ENCODE measurements at places on chromosomes 6 and 20. TPM values are rescaled to one million over a fixed set of nuclear protein-coding genes. Genes with fewer than 3 reads are reported as not detected.

MICA gene
- total RNA-seq = 0.17 TPM

BHLHE23 gene
- not detected for total RNA-seq

RGS19 gene
- 7.7 TPM for total RNA-seq

LPA gene
- total RNA-seq = not detected

SNRPB2 gene
- total RNA-seq = 37.5 TPM

GUCA1A gene
- total RNA-seq = not detected

- DNase-seq = no peak
- H3K4me1 ChIP-seq = no peaks in the 10 kb centered on the region
- H3K36me3 ChIP-seq = no peaks in the 10 kb centered on the region
- no peak overlapping the region for H3K4me3 ChIP-seq
Measured at GRCh38 chr6:144737998-144738397, 452.9 kb downstream of the UTRN start.

- H3K4me1 ChIP-seq = peaks cover 16% of the 10 kb centered on the region
- no peak overlapping the region for H3K4me3 ChIP-seq
- no peaks in the 10 kb centered on the region for H3K36me3 ChIP-seq
- peak overlapping the region; percentile 66 for H3K27ac ChIP-seq
- peak; percentile 79 for DNase-seq
- H3K27me3 ChIP-seq = no peaks in the 10 kb centered on the region
Measured at GRCh38 chr6:25006565-25007001, 70.8 kb upstream of the RIPOR2 start.

DNA sequence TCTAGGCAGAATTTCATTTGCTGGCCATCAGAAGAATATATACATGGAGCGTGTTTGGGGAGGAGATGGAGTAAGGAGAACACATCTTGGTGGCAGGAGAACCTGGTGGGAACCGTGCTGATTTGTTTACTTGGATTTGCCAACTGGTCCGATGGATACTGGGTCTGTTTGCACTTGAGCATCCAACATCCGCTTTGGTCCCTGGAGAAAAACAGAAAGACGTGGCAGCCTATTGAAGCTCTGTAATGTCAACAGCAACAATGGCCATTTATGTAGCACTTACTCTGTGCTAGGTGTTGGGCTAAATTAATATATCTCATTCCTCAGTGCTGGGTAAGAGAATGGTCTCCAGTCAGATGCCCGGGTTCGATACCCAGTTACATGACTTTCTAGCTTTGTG, 125.6 kb downstream of the BCAS1 start:
- H3K4me3 ChIP-seq = no peak overlapping the region
- no peaks in the 10 kb centered on the region for H3K36me3 ChIP-seq
- H3K27ac ChIP-seq = no peak overlapping the region
- no peak for DNase-seq

DNA sequence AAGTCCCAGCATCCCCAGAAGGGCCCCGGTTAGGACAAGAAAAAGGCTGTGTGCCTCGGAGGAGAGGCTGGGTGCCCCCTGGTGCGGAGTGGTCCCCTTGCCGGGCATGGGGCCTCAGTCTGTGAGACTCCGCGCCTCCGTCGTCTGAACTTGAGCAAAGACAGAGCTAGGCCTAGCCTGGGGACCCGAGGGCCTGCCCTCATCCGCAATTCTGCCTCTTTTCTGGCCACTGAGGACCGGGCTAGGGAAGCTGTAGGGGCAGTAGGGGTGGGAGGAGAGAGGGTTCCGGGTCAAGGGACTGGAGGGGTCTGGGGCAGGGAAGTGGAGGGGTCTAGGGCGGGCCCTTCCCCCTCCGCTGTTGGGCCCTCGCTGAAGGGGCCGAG, 550 bp upstream of the HSPA12B start:
- H3K4me3 ChIP-seq = no peak overlapping the region
- H3K27ac ChIP-seq = peak overlapping the region; percentile 53
- H3K27me3 ChIP-seq = peaks cover 5% of the 10 kb centered on the region
- no peaks in the 10 kb centered on the region for H3K4me1 ChIP-seq

- no peaks in the 10 kb centered on the region for H3K36me3 ChIP-seq
- H3K4me1 ChIP-seq = peaks cover 15% of the 10 kb centered on the region
- DNase-seq = peak; percentile 90
- peak overlapping the region; percentile 76 for H3K4me3 ChIP-seq
- H3K27me3 ChIP-seq = no peaks in the 10 kb centered on the region
- peak overlapping the region; percentile 97 for H3K27ac ChIP-seq
Measured at GRCh38 chr6:13574149-13574570, 241 bp upstream of the SIRT5 start.

DNA sequence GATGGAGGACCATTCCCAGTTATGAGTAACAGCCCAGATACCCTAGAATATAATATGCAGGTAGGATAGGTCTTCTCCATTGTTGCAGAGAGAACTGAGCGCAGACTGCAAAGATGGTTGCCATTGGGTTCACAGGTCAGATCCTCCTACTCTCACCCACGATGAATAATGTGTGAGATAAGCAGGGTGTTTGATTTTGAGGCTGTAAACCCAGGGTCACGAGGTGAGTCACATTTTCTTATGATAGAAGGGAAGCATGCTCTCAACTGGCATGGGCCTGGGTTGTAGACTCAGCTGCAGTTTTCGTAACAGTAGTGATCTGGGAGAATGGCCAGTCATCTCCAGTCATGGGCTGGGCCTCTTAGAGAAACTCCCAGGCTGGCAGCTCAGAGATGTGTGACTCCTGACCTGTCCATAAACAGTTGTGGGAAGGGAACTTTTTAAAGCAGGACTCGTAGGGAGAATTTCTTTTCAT, 74.2 kb downstream of the CD164 start:
- H3K36me3 ChIP-seq = no peaks in the 10 kb centered on the region
- peak overlapping the region; percentile 74 for H3K27ac ChIP-seq
- DNase-seq = peak; percentile 80

GRCh38 chr20:43681468-43681942, 14.6 kb downstream of the MYBL2 start:
- no peak overlapping the region for H3K4me3 ChIP-seq
- no peak overlapping the region for H3K27ac ChIP-seq
- H3K4me1 ChIP-seq = no peaks in the 10 kb centered on the region

DNA sequence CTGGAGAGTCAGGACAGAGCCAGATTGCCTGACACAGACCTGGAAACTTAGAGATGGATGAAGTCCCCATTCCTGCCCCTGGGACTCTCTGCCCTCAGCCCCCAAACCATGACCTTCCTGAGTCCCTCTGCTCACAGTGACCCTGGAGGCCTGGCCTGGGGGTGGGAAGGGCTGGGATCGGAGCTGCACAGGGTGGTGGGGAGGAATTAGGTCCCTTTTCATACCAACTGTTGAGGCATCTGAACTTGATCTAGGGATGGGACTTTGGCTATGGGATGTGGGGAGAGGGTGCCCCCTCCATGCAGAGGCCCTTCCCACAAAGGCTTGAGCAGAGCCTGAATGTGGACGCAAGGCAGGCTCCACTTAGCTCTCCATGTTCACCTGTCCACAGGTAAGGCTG, 144.1 kb downstream of the MRPL14 start:
- no peak overlapping the region for H3K27ac ChIP-seq
- H3K4me1 ChIP-seq = peaks cover 19% of the 10 kb centered on the region
- no peak overlapping the region for H3K4me3 ChIP-seq
- no peak for DNase-seq
- no peaks in the 10 kb centered on the region for H3K36me3 ChIP-seq
- no peaks in the 10 kb centered on the region for H3K27me3 ChIP-seq

DNA sequence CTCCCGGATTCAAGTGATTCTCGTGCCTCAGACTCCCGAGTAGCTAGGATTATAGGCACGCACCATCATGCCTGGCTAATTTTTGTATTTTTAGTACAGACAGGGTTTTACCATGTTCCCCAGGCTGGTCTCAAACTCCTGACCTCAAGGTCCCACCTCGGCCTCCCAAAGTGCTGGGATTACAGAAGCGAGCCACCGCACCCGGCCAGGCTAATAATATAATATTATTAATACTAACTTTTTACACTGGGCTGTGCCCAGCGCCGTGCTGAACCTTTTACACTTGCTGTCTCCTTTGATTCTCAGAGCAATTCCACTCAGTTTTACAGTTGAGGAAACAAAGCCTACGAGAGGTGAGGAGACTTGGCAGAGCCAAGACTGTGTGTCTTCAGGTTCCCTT, 2.3 kb upstream of the TGM3 start:
- H3K27me3 ChIP-seq = no peaks in the 10 kb centered on the region
- H3K4me1 ChIP-seq = no peaks in the 10 kb centered on the region
- DNase-seq = no peak
- no peak overlapping the region for H3K4me3 ChIP-seq
- no peaks in the 10 kb centered on the region for H3K36me3 ChIP-seq

- H3K4me1 ChIP-seq = no peaks in the 10 kb centered on the region
- H3K36me3 ChIP-seq = no peaks in the 10 kb centered on the region
- H3K27me3 ChIP-seq = no peaks in the 10 kb centered on the region
- no peak for DNase-seq
Measured at GRCh38 chr20:48142516-48142773, 357.2 kb upstream of the SULF2 start.
